Activated CD4-positive, alpha-beta T cell treated with anti-CD3 and anti-CD28 coated beads, Interleukin-2, amount 50 U/mL, for 48 hours (primary cell): ENCODE measurements at places on chromosomes 2 and 18.

GRCh38 chr2:195322324-195322723 is 334.7 kb upstream of the SLC39A10 start:
- DNase-seq, result no peak

GRCh38 chr2:9397201-9397600 is 26.1 kb downstream of the ITGB1BP1 start:
- DNase-seq, result no peak

DNA sequence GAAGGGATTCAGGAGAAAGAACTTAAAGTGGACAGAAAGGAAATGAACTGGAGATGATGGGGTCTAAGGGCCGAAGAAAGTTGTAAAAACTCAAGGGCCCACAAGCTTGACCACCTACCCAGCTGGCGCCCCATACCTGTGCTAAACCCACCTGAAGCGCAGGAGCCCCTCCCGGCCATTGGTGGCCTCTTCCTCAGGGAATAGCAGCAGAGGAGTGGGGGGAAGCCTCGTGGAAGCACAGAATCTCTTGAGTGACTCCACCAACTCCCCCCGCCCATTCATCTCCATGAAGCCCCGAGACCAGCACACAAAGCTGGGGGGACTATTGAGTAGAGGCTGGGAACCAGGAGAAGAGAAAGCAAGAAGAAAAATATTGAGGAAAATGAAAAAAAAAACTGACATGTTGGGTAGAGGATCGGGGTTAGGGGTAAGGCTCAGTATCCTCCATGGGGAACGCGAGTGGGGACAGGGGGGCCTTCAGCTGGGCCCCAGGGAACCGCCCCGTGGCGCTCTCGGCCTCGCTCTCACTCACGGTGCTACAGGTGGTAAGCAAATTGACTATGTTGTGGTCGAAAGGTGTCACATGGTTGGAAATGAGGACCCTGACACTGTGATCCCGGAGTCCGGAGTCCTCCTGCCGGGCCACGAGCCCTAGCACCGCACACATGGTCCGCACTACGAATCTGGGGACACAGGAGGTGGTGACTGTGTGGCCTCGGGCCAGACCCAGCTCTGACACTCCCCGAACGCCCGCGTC is 728 bp downstream of the AUP1 start:
- DNase-seq, result peak; percentile 24

- DNase-seq, result peak; percentile 75
Measured at GRCh38 chr2:64945973-64946768, 43.0 kb upstream of the SLC1A4 start.

- DNase-seq, result no peak
Measured at GRCh38 chr2:161177969-161178368, 17.7 kb downstream of the TANK start.

DNA sequence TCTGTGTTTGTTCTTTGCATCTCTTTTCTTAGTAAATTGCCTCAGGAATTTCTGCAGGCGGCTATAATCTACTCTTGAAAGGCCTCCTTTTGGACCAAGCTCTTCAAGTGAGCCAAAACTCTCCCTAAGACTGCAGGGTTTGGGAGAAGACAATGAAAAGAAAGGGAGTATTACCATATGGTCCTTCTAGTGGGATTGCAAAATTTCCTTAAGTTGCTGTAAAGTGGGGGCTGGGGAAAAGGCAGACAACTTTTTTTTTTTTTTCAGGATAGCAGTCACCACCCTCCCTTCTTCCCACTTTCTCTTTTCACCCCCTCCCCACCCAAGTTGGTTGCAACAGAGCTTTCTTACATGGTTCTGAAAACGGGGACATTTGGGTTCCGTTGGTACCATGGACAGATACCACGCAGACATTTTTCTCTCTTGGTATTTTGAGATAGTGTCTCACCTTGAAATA is 183.7 kb downstream of the FHOD3 start:
- no peak for DNase-seq

GRCh38 chr2:132830321-132830827 is 160.4 kb upstream of the LYPD1 start:
- no peak for DNase-seq

DNA sequence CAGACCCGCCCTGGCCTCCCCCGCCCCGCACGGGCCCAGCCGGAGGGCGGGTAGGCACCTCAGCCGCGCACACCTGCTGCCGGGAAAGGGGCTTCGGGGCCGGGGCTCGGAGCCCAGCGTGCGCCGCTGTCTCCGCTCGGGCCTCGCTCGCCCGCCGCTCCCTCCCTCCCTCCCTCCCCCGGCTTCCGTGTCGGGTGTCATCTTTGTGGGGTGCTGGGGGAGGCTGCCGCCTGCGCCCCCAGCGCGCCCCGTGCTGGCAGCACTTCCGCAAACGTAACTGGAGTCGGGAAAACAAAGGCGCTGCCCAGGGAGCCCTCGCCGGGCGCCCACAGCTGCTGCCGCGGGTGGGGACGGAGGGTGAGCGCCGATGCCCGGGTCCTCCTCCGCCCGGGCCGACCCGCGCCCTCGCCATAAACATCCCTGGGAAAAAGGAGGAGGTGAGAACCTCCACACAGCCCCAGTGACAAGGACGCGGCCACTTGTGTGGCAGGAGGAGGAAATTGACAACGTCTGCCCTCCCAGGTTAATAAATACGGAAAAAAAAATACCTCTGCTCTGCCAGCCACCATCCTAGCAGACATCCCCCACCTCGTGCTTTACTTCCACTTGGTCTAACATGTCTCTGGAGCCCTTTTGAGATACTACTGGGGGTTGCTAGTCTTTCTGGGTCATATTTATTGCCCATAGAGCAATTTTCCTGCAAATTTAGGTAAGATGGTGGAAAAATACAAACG is 550 bp downstream of the MFSD6 start:
- DNase-seq, result peak; percentile 74

DNA sequence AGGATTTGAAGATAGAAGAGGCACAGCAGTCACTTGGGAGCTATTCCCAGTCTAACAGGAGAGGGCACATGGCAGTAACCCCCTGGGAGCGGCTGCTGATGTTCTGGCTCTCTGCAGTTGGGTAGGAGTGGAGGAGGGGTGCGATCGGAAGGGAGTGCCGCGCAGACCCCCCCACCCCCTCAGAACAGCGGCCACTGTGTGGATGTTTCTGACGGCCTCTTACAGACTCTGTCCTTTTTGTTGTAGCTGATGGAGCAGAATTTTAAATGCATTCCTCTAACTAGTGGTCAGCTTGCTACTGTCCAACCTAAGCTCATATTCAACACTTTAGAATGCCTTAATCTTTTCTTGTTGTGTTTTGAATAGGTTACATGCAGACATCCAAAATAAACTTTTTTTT is 127.9 kb downstream of the AGAP1 start:
- no peak for DNase-seq
